ENCODE measurements at places on chromosomes 1 and 21.

DNA sequence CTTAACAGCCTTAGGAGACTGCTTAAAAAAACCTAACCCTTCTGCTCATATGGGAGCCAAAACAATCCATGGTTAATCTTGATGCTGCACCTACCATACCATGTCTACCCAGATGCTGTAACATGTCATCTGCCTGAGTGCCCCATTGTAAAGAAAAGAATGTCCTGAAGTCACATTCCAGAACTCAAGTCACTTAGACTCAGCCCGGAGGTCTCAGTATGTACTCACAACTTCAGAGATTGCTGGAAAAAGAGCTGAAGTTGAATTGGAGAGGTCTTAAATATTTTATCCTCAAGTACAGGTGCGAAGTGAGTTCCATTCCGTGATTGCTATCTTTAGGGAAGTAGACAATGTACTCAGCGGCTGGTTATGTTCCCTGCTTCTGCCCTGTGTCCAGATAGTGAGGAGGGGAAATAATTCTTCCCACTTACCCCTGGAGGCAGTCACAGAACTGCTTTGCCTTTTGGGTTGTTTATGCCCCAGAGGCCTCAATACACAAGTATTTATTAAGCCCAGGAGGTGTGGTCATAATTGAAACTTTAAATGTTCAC is 57.5 kb upstream of the HOOK1 start:
- no peak for DNase-seq

GRCh38 chr1:169060919-169061639 is 45.4 kb upstream of the ATP1B1 start:
- DNase-seq = no peak

GRCh38 chr1:21587602-21587953 is 78.4 kb downstream of the ALPL start:
- DNase-seq = no peak

DNA sequence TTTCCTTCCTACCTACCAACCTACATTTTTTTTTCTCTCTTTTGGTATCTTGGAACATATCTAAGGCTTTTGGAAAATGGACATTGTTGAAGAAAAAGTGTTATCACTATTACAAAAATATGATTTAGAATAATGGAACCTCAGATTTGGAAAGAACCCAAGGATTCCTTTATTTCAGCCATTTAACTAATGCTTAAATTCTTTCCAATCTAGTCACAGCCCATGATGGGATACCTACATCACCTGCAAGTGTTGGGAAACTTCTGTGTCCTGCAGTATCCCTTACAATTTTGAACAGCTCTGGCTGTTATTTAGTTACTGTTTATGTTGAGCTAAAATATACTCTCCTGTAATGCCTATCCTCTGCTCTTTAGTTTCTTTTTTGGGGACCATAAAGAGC is 22.3 kb upstream of the APOBEC4 start:
- no peak for DNase-seq

- DNase-seq = no peak
Observed at GRCh38 chr21:45901061-45901690, 80.4 kb upstream of the COL6A1 start.

GRCh38 chr1:21704145-21704544 is 35.0 kb upstream of the RAP1GAP start:
- DNase-seq = no peak

DNA sequence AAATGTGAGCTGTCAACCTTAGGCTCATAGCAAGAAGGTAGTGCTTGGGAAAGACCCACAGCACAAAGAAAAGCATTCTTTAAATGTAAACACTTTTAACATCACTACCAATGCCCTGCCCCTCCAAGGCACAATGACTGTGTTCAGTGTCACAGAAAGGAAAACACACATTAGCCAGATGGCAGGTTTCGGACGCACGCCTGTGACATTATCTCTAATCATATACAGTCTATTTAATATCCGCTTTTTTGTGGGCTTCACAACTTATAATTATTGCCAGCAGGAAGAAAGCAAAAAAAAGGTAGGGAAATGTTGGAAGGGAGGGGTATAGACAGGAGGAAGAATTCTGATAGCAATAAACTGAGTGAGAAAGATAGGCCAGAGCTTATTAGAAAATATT is 112.4 kb upstream of the BEND5 start:
- DNase-seq = no peak

GRCh38 chr1:172145656-172146055 is 274.8 kb upstream of the C1orf105 start:
- no peak for DNase-seq

- no peak for DNase-seq
Observed at GRCh38 chr1:179066471-179066870, 15.4 kb upstream of the TOR3A start.

DNA sequence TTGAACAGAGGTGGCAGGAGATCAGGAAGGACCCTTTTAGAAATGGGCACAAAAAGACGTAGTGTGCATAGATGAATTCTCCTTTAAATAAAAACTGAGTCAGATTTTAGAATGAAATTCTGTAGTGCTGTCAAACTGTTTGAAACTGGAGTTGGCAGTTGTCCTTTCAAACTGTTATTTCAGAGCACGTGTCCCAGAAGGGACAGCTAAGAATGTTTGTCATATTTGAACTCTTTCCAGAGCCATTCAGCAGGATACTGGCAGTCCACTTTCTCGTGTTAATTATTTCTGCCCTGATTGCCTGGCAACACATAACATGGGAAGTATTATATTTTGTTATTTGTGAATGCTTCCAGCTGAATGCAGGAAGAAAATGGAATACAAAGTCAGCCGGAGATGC is 212.3 kb upstream of the DPYD start:
- DNase-seq = no peak

DNA sequence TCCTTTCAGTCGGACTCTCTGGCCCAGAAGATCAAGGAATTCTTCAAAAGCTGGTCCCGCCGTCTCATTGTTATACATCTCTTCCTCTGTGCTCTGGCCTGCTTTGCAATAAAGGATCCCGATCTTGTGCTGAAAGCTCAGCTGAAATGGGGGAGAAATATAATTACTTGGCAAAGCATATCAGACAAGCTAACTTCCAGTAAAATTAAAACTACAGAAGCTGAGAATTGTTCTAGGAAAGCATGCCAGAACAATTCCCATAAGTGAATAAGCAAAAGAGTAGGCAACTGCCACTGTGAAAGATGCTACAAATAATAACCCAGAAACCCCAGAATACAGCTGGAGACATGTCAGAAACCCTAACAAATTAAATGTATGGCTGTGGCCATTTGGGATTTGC is 146.1 kb downstream of the SIPA1L2 start:
- DNase-seq = no peak

- DNase-seq = no peak
Observed at GRCh38 chr21:46452710-46453109, 6.0 kb upstream of the DIP2A start.

DNA sequence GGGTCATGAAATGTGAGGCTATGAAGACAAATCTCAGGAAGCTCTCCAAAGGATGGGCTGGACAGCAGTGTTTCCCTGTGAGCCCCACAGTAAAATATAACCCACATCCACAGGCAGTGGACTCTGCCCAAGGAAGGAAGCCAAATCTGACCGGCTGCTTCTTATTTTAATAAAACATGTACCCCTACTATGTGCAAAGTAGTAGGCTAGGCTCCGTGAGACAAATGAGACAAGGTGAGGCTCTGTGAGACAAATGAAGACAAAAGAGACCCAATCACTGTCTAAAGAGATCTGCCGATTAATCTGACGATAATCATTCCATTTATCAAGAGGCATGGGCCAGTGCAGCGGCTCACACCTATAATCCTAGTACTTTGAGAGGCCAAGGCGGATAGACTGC is 2.1 kb downstream of the ASAP3 start:
- no peak for DNase-seq

DNA sequence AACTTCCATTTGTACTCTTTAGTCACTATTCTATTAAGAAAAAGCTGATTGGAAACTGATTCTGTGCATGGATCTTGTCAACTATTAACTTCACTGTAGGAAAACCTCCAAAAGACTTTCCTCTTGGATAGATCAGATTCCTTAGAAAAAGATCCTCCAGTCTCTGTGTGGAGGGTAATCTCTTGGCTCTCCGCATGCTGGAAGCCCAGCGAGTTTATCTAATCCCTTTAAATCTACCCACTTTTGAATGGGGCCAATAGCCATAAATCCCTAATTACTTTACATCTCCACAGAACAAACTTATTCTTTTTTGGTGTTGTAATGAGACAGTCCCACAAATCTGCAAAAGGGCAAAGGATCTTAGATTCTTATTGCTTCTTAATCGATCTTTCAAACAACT is 1206.4 kb upstream of the ADGRL4 start:
- no peak for DNase-seq

- DNase-seq = no peak
Observed at GRCh38 chr1:237894131-237894530, 3.4 kb upstream of the ZP4 start.

- DNase-seq = no peak
Observed at GRCh38 chr1:65791396-65791795, 1.3 kb upstream of the PDE4B start.

- no peak for DNase-seq
Observed at GRCh38 chr1:173478094-173478674, 1.0 kb downstream of the PRDX6 start.

GRCh38 chr1:66642992-66643391 is 109.0 kb downstream of the SGIP1 start:
- no peak for DNase-seq

DNA sequence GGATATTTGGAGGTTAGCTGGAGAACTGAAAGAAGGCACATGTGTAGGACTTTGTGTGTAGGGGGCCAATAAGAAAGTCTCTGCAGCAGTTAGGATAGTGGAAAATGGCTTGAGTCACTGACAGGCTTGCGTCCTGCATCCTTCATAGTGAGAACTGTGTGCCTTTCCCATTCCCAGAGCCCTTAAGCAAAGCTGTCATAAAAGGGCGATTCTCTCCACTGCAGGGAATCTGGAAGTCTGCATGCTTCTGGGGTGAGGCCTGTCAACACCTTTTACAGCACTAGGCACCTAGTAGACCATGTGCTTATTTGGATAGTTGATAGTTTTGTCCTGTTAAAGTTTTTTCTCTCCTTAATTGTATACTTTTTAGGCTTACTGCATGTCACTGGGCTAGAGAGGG is 39.4 kb upstream of the MACF1 start:
- DNase-seq = no peak

DNA sequence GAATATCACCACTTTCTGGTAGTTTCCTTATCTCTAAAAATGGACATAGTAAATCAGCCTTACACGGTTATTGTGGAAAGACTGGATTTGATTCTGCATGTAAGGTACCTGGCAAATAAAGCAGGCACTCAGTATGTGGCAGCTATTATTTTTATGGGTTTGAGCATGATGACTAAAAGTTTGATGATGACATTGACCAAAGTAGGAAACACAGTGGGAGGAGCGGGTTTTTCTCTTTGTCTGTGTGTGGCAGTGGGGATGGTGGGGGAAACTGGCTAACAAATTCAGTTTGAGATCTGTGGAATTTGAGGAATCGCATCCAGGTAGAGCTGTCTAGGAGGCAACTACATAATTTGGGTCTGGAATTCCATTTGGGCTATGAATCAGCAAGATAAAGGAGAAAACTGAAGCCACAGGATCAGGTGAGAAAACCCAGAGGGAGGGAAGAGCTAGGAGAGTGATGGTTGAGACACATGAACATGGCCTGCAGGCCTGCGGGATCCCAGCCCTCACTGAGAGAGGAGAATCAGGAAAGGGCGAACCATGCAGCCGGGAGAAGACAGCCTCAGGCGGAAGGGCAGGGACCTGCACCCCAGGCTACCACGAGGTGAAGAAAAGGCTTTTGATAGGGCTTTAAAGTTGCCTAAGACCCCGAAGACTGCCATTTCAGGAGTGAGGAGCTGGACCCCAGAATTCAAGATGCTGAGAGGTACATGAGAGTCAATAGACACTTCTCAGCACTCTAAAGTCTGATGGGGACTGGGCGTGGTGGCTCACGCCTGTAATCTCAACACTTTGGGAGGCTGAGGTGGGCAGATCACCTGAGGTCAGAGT is 52.2 kb downstream of the MEF2D start:
- no peak for DNase-seq

DNA sequence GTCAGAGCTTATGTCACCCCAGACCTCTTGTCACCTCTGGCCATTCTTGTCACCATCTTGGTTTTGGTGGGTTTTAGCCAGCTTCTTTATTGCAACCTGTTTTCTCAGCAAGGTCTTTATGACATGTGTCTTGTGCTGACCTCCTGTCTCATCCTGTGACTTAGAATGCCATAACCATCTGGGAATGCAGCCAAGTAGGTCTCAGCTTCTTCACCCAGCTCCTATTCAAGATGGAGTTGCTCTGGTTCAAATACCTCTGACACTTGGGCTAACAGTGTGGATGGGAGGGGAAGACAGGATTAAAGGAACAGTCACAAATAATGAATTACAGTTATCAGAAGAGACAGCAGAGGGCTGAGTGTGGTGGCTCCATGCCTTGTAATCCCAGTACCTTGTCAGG is 30.5 kb upstream of the PIK3CD start:
- DNase-seq = no peak

DNA sequence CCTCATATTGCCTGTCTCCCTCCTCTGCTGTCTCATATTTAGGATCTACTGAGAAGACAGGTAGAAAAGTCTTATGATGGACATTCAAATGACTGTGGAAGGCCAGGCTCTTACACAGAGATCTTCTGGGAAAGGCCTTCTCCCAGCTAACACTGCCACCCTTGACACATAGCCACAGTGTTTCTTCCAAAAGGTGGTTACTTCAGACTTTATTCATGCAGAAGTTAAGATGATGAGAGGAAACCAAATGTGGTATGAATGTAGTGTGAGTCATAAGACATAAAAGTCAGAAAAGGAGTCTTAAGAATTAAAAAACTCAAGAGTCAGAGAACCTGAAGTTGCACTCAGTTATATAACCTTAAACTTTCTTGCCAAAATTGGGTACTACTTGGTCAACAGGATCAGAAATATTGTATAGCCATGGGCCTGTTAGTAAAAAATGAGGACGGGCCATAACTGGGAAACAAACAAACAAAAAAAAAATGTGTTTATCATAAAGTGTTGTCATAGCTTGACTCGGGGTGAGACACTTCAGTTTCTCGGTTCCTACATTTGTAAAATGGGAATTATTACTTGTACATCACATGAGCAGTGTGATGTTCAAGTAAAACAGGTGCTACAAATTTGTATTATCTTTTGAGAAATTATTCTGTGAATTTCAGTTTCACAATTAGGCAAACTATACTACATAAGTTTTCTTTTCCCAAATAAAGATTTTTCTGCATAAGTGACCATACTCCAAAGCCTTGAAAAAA is 1.2 kb upstream of the DENND1B start:
- no peak for DNase-seq

DNA sequence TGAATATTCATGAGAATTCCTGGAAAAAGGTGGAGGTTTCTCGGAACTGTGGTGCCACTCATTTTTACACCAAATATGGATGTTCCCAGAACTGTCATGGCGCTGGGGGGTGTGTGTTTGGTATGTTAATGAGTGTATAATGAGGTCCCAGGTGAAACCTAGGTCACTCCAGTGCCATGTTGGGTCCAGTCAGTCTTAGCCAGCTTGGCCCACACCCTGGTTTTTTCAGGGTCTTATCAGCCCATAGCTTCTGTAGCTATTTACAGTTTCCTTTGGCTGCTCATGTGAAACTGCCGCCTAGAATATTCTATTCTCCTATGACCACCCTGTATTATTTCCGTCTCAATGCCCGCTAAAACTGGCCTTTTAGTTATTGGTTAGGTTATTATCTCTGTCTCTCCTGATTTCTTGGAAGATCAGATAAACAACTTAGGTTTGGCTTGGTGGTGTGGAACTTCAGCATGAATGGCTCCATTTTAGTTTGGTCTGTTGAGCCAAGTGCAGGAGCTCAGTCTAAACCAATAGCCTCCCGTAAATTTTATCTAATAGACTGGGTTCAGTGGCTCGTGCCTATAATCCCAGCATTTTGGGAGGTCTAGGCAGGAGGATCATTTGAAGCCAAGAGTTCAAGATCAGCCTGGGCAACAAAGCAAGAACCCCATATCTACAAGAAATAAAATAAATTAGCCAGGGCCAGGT is 42.1 kb upstream of the EDARADD start:
- no peak for DNase-seq

All from activated CD4-positive, CD25-positive, alpha-beta regulatory T cell treated with anti-CD3 and anti-CD28 coated beads, Interleukin-2, amount 50 U/mL, for 16 hours (primary cell).